ENCODE measurements at places on chromosomes 5 and 9. TPM values are rescaled to one million over a fixed set of nuclear protein-coding genes. Genes with fewer than 3 reads are reported as not detected.

- H3K27ac ChIP-seq: no peak overlapping the region
- H3K4me3 ChIP-seq: no peak overlapping the region
- no peaks in the 10 kb centered on the region for H3K36me3 ChIP-seq
- no peaks in the 10 kb centered on the region for H3K4me1 ChIP-seq
- H3K27me3 ChIP-seq: no peaks in the 10 kb centered on the region
Observed at GRCh38 chr5:95358848-95359247, 32.3 kb upstream of the FAM81B start.

- no peak overlapping the region for H3K27ac ChIP-seq
- no peaks in the 10 kb centered on the region for H3K36me3 ChIP-seq
- H3K4me3 ChIP-seq: no peak overlapping the region
- DNase-seq: no peak
- no peaks in the 10 kb centered on the region for H3K4me1 ChIP-seq
- no peaks in the 10 kb centered on the region for H3K27me3 ChIP-seq
Observed at GRCh38 chr5:72015103-72015548, 92.1 kb upstream of the MAP1B start.

DNA sequence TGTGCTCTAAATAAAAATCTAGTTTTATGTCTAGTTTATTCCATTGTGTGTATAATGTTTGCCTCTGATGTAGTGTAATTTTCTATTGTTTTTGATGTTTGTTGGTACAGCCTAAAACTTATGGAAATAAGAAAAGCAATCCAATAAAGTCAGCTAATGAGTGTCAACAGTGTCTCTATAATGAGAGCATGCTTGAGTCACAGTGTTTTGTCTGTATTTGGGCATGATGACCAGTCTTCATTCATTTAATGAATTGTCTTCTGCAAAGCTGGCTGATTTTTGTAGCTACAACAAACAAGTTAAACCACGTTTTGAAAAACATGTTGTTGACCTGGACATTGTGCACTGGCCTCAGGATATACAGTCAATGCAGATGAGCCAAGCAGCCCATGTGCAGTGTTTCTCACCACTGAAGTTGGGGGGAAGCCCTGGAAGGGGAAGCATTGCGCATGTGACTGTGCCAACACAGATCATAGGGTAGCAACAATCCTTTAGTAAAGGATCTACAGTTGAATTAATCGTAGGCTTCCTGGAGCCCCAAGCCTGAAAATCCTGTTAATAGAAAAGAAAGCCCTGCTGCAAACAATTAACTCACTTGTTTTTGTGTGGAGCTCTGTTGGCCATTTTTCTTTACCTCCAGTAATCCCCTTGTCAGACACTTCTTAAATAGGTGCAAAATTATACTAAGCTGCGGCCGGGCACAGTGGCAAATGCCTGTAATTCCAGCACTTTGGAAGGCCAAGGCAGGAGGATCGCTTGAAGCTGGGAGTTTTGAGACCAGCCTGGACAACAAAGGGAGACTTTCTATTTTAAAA is 88.0 kb downstream of the INIP start:
- DNase-seq: no peak
- no peaks in the 10 kb centered on the region for H3K4me1 ChIP-seq
- H3K36me3 ChIP-seq: no peaks in the 10 kb centered on the region
- H3K27ac ChIP-seq: no peak overlapping the region
- no peaks in the 10 kb centered on the region for H3K27me3 ChIP-seq

DNA sequence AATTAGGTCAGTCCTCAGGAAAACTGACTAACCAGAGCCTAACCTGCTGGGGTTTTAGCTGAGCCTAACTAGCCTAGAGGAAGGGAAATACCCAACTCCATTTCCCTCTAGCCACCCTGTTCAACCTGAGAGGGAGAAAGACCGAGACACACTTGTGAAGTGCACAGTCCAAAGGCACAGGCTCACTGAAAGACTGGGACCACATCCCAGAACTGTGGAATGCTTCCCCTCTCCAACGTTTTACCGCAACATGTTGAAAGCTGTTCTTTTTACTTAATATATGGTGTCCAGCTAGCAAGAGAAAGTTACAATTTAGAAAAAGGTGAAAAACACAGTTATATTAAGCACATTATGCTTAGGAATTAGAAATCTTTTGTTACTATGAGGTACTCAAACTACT is 76.8 kb upstream of the SIMC1 start:
- DNase-seq: no peak
- H3K4me1 ChIP-seq: no peaks in the 10 kb centered on the region
- no peak overlapping the region for H3K4me3 ChIP-seq
- H3K27ac ChIP-seq: no peak overlapping the region
- no peaks in the 10 kb centered on the region for H3K36me3 ChIP-seq
- no peaks in the 10 kb centered on the region for H3K27me3 ChIP-seq

- no peak for DNase-seq
- H3K4me1 ChIP-seq: no peaks in the 10 kb centered on the region
- H3K27me3 ChIP-seq: no peaks in the 10 kb centered on the region
Observed at GRCh38 chr9:120609636-120610035, 29.7 kb upstream of the CDK5RAP2 start.

DNA sequence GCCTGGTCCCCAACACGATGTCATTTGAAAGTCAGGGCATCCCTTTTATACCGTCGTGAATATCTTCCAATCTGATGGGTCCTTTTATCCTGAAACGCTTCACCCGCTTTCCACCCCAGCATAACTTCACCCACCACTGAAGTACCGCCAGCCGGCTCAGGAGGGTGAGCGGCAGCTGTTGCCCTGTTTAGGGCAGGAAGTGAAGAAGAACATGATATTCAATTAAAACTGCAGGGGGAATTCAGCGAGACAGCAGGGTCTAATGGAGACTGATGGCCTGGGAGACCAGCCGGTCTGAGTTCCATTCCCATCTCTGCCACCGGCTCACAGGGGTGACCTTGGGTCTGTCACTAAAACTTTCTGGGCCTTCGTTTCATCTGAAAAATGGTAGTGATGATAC is 68.2 kb upstream of the EGFLAM start:
- no peak for DNase-seq
- no peaks in the 10 kb centered on the region for H3K36me3 ChIP-seq
- H3K4me3 ChIP-seq: no peak overlapping the region
- H3K27me3 ChIP-seq: no peaks in the 10 kb centered on the region

DNA sequence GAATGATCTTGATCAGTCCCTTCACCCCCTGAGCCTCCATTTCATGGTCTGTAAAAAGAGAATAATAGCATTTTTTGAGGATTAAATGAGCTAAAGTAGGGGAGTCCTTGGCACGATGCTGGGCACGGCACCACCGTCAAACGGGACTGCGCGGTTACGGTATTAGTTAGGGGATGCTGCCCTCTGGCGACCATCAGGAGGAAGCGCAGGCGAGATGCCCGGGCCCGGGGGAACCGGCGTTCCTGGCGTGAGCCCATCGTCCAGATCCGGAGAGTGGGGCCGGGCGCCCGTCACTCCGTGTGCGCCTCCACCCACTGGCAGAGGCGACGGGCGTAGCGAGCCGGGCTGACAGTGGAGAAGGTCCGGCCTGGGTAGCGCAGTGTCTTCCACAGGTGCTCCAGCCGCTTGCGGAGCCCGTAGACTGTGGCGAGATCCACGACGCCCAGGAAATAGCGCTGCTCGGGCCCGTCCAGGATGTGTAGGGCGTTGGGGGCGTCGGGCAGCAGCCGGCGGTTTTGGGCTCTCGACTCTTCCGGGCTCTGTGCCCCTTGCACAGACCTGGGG is 4.8 kb upstream of the ST6GALNAC4 start:
- H3K4me1 ChIP-seq: peaks cover 14% of the 10 kb centered on the region
- H3K36me3 ChIP-seq: peaks cover 1% of the 10 kb centered on the region
- H3K4me3 ChIP-seq: no peak overlapping the region
- no peak overlapping the region for H3K27ac ChIP-seq
- H3K27me3 ChIP-seq: no peaks in the 10 kb centered on the region

GRCh38 chr5:10538789-10539686 is 24.8 kb upstream of the ANKRD33B start:
- no peak for DNase-seq
- H3K4me3 ChIP-seq: no peak overlapping the region
- no peaks in the 10 kb centered on the region for H3K4me1 ChIP-seq
- no peaks in the 10 kb centered on the region for H3K27me3 ChIP-seq

DNA sequence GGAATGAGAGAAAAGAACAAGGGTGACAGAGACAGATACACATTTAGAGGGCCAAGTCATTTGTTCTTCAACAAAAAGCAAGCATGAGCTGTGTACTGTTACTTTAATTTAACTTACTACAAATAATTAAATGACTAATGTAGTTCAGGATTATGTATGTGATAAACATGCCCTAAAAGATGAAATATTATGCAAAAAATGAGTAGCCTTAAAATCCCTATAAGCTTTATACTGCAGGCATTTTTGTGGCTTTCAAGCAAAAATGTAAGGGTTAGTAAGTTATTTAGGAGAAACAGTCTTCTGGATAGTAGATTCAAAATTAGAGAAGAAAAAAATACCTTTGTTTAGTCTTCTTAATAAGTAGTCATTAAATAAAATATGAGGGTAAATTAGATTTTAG is 431.2 kb downstream of the CSNK1G3 start:
- no peak for DNase-seq
- H3K27ac ChIP-seq: no peak overlapping the region
- no peak overlapping the region for H3K4me3 ChIP-seq

GRCh38 chr5:90214991-90215390 is 194.6 kb downstream of the CETN3 start:
- DNase-seq: no peak
- no peaks in the 10 kb centered on the region for H3K36me3 ChIP-seq
- no peaks in the 10 kb centered on the region for H3K4me1 ChIP-seq
- no peak overlapping the region for H3K4me3 ChIP-seq
- no peak overlapping the region for H3K27ac ChIP-seq
- no peaks in the 10 kb centered on the region for H3K27me3 ChIP-seq

DNA sequence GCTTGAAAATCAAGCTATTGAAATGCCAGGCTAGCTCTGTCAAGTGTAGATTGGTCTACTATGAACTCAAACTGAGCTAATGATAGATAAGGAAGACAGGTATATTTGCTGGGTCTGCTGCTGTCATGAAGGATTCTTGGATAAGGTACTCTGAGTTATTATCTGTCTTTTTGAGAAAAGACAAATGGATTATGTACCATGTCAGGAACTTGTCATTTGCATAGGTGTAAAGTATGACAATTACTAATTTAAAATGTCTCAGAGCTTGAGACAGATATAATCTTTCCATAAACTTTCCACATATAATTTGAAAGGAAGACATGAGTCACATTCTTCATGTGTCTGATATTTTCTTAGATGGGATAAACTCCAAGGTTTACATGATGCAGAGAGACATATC is 594.1 kb upstream of the PTPRD start:
- no peak overlapping the region for H3K27ac ChIP-seq
- no peaks in the 10 kb centered on the region for H3K36me3 ChIP-seq
- H3K4me1 ChIP-seq: no peaks in the 10 kb centered on the region

DNA sequence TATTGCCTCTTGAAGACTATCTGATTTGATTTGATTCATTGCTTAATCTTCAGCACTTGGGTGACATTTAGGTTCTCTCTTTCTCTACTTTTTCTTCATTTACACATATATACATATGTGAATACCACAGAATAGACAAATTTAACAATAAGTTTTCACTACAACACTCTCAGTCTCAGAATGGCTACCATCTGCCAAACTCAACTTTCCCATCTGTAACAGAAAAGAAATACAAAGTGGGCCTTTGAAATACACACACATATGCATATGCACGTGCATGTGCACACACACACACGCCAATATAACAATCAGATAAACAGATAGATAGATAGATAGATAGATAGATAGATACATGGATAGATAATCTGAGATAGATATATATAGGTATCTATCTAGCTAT is 762.8 kb upstream of the NUDT12 start:
- H3K4me1 ChIP-seq: no peaks in the 10 kb centered on the region
- H3K36me3 ChIP-seq: no peaks in the 10 kb centered on the region
- no peaks in the 10 kb centered on the region for H3K27me3 ChIP-seq
- no peak overlapping the region for H3K4me3 ChIP-seq

- no peaks in the 10 kb centered on the region for H3K27me3 ChIP-seq
- no peak overlapping the region for H3K27ac ChIP-seq
- DNase-seq: no peak
Observed at GRCh38 chr9:79384501-79384900, 187.3 kb upstream of the TLE4 start.

- H3K4me1 ChIP-seq: no peaks in the 10 kb centered on the region
- H3K4me3 ChIP-seq: no peak overlapping the region
- H3K36me3 ChIP-seq: no peaks in the 10 kb centered on the region
- no peak overlapping the region for H3K27ac ChIP-seq
- DNase-seq: no peak
Observed at GRCh38 chr5:139552893-139553575, 8.1 kb upstream of the UBE2D2 start.

GRCh38 chr9:133050781-133051180 is 11.0 kb upstream of the CEL start:
- peaks cover 2% of the 10 kb centered on the region for H3K4me1 ChIP-seq
- H3K4me3 ChIP-seq: no peak overlapping the region
- no peak overlapping the region for H3K27ac ChIP-seq
- no peaks in the 10 kb centered on the region for H3K36me3 ChIP-seq
- no peaks in the 10 kb centered on the region for H3K27me3 ChIP-seq
- DNase-seq: no peak

DNA sequence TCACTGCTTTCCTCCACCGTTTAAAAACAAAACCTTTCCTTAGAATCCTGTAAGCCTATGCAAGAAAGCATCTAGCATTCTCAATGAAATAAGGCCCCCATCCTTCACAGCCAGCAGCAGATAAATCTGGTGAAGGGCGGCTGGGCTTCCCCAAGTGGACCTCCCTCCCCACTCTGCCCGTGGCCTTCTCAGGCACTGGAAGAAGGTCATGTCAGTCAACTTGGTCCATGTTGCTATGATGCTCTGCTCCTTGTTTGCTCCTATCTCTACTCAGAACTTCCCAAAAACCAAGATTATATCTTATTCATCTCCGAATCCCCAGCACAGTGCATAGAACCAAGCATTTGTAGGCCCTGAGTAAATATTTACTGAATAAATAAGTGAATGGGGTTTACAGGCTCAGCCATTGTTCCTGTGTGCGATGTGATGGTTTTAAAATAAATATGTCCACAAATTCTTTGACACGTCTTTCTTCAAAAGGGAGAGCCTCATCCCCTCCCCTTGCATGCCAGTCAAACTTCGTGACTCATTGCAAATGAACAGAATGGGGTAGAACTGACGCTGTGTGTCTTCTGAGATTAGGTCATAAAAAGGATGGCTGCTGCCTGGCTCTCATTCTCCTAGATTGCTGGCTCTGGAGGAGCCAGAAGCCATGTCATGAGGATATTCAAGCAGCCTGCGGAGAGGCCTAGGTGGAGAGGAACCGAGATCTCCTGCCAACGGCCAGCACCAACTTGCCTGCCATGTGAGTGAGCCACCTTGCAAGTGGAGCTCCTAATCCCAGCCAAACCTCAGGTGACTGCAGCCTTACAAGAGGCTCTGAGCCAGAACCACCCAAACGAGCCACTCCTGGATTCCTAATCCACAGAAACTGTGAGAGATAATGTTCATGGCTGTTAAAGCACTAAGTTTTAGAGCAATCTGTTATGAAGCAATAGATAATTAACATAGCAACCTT is 70.5 kb downstream of the MED27 start:
- H3K27me3 ChIP-seq: no peaks in the 10 kb centered on the region
- H3K4me1 ChIP-seq: no peaks in the 10 kb centered on the region
- no peak overlapping the region for H3K27ac ChIP-seq
- no peak overlapping the region for H3K4me3 ChIP-seq

The MRPL36 gene
- 15.8 TPM for total RNA-seq

The ELOVL7 gene
- 2.2 TPM for total RNA-seq

The PCDHGA7 gene
- total RNA-seq: 0.30 TPM

The CDH6 gene
- total RNA-seq: not detected

The SLC46A2 gene
- total RNA-seq: not detected

The GBGT1 gene
- total RNA-seq: 3.4 TPM

The NKD2 gene
- not detected for total RNA-seq
